ENCODE measurements at places on chromosomes 11 and 22.

- no peak for DNase-seq
These were observed 38.7 kb downstream of the SYT13 start for GRCh38 chr11:45247433-45247832.

DNA sequence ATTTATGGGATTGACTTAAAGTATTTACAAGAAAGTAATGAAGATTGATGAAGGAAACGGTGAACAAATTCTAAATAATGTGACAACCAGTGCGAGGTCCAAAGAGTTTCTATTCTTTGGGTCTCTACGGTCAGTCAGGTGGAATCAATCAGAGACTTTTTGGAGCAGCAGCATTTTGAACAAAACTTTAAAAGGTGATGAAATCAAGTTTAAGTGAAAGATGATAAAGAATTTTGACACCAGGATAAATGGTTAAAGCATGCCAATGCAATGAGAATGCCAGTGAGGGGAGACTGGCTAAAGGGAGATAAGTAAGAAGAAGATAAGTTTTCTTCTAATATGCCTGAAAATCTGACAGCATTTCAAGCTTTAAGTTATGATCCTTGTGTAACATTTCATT, 67.9 kb downstream of the DCUN1D5 start:
- DNase-seq = no peak

- peak; percentile 80 for DNase-seq
These were observed 1.0 kb upstream of the FNBP4 start for GRCh38 chr11:47768101-47768612.

GRCh38 chr11:10637731-10638151, 55.8 kb downstream of the IRAG1 start:
- DNase-seq = no peak

Measured in astrocyte of the hippocampus (primary cell).